ENCODE measurements at places on chromosomes 1 and 21.

- DNase-seq = no peak
Measured at GRCh38 chr1:188642704-188643103, 1814.0 kb downstream of the PLA2G4A start.

- DNase-seq = no peak
Measured at GRCh38 chr1:114331936-114332335, 178.3 kb upstream of the SYT6 start.

GRCh38 chr1:11713095-11713494 lies 21.6 kb downstream of the DRAXIN start:
- no peak for DNase-seq

GRCh38 chr1:246262281-246262680 lies 244.8 kb downstream of the SMYD3 start:
- DNase-seq = no peak

- DNase-seq = no peak
Measured at GRCh38 chr1:66300972-66301451, 232.9 kb upstream of the SGIP1 start.

DNA sequence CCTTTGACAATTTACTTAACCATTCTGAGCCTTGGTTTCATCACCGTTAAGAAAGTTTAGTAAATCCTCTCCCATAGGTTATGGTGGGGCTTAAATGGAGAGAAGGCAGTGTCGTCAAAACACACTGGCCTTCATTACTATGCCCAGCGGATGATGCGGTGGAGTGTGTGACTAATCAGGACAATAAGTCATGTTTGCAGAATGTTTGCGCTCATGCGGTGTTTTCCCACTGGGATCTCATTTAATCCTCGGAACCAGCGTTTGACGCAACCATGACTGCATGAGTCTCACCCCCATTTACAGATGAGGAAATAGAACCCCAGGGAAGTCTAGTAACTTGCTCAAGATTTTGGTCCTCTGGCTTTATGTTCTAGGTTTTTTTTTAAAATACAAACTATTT lies 17.5 kb downstream of the SLC26A9 start:
- no peak for DNase-seq

GRCh38 chr1:49576327-49576901 lies 447.3 kb downstream of the AGBL4 start:
- no peak for DNase-seq

GRCh38 chr1:161784968-161785367 lies 18.8 kb downstream of the ATF6 start:
- no peak for DNase-seq

GRCh38 chr1:116886291-116886878 lies 23.3 kb upstream of the PTGFRN start:
- DNase-seq = no peak

Measured in D341Med (cell line).